Stimulated activated CD4-positive, alpha-beta T cell treated with anti-CD3 and anti-CD28 coated beads, Interleukin-15, amount 100 ng/mL, for 24 hours (primary cell): ENCODE measurements at places on chromosomes 7 and 10.

DNA sequence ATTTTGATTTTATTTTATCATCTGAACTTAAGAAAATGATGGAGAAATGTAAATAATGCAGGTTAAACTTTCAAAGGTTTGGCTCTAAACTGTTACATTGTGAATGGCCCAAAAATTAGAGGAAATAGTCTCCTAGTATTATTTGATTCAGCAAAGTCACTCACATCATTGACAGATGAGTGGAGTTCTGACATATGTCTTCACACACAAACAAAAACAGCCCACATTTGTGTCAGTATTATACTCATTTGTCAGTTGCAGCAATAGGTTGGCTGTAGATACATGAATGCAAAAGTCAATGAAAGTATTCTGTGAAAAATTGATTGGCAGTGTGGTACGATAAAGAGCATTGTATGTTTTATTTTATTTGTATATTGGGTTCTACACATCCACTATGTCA lies 108.8 kb upstream of the BMPER start:
- no peak for DNase-seq

DNA sequence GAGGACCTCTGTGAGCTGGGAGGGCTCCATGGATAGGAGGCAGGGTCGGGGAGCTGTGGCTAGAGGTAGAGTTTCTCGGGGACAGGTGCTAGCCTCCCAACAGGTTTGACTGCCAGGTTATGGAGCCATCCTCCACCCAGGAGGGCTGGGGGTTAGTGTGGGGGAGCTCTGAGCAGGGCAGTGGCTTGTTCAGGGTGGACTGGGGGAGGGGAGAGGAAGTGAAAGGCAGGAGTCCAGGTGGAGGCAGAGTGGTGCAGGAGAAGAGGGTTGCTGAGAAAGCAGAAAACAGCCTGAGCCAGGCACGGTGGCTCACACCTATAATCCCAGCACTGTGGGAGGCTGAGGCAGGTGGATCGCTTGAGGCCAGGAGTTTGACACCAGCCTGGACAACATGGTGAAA lies 40.5 kb upstream of the HSPB1 start:
- DNase-seq: no peak

- DNase-seq: no peak
These were observed 10.2 kb downstream of the STK32C start for GRCh38 chr10:132297526-132297925.

DNA sequence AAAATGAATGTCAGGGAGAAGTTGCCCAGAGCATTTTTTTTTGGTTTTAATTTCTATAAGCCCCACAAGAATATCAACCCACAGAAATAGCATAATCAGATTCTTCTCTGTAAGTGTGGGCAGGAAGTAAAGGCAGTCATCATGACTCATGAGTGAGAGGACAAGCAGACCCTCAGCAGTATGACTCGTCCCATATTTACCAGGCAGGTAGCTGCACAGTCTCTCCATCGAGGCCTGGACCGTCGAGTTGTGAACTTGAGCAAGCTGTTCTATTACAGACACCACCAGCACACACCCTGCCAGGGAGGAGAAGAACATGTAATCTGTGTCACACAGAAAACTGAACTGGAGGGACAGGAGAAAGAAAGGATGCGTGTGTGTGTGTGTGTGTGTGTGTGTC lies 37.8 kb downstream of the AOAH start:
- DNase-seq: peak; percentile 73

DNA sequence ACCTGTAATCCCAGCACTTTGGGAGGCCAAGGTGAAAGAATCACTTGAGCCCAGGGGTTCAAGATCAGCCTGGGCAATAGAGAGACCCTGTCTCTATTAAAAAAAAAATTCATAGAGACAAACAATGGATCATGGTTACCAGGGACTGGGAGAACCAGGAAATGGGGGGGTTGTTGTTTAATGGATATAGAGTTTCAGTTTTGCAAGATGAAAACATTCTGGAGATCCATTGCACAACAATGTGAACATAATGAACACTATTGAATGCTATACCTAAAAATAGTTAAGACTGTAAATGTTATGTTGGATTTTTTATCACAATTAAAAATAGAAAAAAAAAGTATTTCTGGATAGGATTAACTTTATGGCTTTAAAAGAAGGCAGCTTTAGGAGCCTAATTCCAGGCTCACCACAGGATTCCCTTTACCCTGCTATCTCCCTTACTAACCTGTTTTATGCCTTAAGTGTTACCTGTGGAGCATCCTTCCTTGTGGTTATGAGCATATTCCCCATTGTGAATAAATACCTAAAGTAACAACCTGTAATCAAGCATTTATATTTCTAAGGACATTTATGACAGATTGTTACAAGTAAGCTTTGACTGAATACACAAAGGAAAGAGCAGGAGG lies 45.1 kb upstream of the SGCE start:
- no peak for DNase-seq

GRCh38 chr10:75919913-75920312 lies 488.5 kb downstream of the LRMDA start:
- no peak for DNase-seq

GRCh38 chr7:22083704-22084240 lies 138.1 kb upstream of the CDCA7L start:
- no peak for DNase-seq

DNA sequence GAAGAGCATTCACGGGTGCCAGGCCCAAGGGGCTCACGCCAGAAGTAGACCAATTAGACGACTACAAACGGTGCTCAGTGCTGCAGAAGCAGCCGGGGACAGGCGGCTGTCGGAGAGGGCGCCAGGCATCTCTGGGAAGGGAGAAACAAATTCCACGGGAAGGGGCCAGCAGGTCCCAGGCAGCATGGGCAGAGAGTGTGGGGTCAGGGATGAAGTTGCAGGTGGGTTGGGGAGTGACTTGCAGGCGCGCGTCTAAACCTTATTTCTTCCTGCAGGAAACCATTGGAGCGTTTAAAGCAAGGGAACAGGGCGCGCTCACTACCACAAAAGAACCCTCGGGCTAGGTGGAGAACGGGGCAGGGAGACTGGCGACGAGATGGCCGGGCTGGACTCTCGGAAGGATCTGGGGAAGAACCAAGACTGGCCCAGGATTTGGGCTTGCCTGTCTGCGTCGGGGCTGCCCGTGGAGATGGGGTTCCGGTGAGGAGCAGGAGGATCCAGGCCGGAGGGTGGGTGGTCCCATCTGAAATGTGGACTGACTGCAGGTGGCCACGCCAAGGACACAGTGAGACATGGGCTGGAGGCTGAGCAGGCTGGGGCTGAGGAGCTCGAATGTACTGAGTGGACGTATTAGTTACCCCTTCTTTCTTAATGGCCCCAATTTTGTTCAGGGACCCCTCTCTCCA lies 116.3 kb upstream of the DIP2C start:
- no peak for DNase-seq

DNA sequence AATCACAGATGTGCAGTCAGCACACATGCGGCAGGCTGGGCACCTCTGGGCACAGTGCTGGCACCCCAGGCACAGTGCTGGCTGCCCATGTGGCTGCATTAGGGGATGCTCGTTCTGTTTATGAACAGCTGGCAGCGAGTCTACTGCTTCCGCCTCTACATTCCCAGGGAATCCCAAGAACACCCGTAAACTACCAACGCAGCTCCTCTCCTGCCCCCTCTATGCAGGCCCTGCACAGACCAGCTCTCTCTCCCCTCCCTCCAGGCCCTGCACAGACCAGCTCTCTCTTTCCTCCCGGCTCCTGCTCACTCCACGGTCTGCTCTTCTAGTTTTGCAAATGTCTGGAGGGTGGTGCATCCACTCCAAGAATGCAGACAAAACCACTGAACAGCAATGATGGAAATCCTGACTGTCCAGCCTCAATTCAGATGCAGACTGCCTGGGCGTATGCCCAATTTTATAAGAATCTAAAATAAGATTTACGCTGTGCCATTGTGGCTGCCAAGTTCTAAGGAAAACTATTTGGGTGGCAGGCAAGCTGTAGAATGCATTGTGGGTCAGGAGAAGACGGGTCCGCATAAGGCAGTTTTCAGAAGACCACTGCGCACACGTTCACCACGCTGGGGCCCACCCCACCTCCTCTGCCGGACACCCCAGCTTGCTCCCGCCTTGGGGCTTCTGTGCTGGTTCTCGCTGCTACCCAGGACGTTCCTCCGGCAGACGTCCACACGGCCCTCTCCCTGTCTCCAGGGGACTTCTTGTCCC lies 234.6 kb downstream of the ZMYND11 start:
- DNase-seq: no peak

- DNase-seq: no peak
These were observed 12.3 kb downstream of the SFXN3 start for GRCh38 chr10:101043363-101043707.

DNA sequence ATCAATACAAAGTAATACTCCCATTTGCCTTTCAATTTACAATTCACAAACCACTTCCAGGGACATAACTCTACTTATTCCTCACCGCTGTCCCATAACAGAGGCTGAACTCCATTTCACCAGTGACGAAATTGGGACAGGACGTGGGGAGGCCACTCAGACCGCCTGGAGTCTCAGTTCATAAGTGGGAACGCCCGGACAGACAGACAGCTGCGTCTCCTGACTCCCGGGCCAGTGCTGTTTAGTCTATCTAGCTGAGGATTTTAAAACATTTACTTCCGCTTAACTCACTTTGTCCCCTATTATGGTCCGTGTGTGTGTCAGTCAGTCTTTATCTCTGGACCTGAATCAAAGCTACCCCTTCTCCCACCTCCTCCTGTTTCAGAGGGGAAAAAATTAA lies 67.4 kb upstream of the ZNF438 start:
- DNase-seq: no peak

GRCh38 chr10:85151506-85151905 lies 823.1 kb downstream of the CCSER2 start:
- no peak for DNase-seq

DNA sequence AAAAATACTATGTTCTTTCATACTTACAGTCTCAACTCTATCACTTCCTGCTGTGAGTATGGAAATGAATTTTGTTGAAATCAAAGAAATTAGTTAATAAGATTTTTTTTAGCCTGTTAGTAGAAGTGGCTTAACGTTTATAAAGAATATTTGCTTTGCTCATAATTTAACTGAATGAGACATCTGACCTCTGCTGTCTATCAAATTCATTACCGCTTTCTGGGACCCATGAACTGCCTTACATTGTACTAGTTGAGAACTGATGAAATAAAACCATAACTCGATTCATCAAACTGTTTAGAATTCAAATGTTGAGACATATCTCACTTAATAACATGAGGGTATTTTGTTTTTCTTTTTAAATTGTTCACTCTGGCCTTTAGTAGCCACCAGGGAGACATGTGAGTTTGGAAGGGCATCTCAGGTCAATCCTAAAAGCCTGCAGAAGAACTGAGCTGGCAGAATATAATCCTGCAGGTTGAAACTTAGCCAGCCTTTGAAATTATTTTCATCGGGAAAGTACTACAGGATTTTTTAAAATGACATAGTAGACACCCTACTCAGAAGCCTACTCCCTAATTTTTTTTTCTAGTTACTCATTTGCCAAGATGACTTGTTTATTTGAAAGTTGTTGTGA lies 78.7 kb downstream of the KIAA1217 start:
- DNase-seq: no peak

DNA sequence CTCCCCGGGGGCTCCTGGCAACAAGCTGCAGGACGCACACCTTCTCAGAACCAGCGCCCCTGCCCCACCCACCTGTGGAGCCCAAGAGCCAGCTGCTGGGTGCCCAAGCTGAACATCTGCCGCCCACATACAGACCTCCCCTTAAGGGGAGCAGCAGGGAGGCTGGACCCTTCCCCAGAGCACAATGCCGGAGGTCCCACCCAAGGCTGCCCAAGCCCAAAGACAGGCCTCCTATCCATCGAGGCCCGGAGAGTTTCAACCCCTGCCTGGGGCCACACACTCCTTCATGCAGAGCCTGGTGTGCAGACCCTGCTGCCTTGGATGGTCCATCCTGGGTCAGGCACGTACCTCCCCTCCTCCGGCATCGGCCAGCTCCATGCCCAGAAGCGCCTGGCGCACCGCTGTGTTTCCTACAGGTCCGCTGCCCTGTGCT lies 48.7 kb downstream of the VIPR2 start:
- no peak for DNase-seq

GRCh38 chr10:130138479-130138866 lies 2.3 kb downstream of the GLRX3 start:
- peak; percentile 46 for DNase-seq

- DNase-seq: no peak
These were observed 2.3 kb downstream of the TMEM184A start for GRCh38 chr7:1553512-1554210.

- peak; percentile 90 for DNase-seq
These were observed at the start of gene GSTK1 for GRCh38 chr7:143263266-143264195. Gene GSTK1 (plus strand): TSS chr7:143263441. CDS start chr7:143263514, 73 bp downstream.

GRCh38 chr7:106952658-106953231 lies 87.7 kb downstream of the PIK3CG start:
- DNase-seq: no peak

DNA sequence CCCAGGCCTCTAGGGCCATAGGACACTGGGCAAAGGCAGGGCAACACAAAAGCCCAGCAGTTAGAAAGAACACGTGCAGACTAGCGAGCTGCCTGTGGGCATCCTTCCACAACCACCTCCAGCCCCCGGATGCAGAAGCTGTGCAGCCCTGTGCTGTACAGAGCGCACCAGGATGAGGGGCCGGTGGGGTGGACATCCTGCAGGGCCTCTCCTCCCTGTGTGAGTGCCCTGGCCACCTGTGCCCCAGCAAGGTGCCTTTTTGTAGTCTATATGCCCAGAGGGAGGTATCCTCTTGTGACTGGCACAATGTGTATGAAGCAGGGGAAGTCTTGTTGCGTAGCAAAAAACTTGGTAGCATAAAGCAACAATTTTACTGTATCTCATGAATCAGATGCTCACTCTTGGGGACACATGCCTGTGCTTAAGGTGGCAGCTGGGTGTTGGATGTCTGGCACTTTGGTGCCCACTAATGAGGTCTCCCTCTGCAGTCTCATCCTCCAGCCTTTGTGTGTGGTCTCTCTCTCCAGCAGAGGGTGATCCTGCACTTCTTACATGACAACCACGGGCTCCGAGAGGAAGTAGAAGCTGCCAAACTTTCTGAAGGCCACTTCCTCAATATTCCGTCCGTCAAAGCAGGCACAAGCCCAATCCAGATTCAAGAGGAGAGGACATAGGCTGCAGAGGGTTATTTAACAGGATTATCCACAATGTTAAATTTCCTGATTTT lies 8.7 kb downstream of the NCAPG2 start:
- no peak for DNase-seq

- DNase-seq: no peak
These were observed 637.6 kb upstream of the C7orf33 start for GRCh38 chr7:147952918-147953317.

- no peak for DNase-seq
These were observed 394.3 kb upstream of the PODXL start for GRCh38 chr7:131950758-131951157.

- DNase-seq: no peak
These were observed 152.5 kb upstream of the TNS3 start for GRCh38 chr7:47734287-47734948.
